Activated T-helper 1 cell treated with Interleukin-2 at 50 U/mL for 16 hours (primary cell): ENCODE measurements at places on chromosomes 1 and 21.

- DNase-seq: no peak
Measured at GRCh38 chr1:20477348-20478056, 8.5 kb downstream of the CAMK2N1 start.

DNA sequence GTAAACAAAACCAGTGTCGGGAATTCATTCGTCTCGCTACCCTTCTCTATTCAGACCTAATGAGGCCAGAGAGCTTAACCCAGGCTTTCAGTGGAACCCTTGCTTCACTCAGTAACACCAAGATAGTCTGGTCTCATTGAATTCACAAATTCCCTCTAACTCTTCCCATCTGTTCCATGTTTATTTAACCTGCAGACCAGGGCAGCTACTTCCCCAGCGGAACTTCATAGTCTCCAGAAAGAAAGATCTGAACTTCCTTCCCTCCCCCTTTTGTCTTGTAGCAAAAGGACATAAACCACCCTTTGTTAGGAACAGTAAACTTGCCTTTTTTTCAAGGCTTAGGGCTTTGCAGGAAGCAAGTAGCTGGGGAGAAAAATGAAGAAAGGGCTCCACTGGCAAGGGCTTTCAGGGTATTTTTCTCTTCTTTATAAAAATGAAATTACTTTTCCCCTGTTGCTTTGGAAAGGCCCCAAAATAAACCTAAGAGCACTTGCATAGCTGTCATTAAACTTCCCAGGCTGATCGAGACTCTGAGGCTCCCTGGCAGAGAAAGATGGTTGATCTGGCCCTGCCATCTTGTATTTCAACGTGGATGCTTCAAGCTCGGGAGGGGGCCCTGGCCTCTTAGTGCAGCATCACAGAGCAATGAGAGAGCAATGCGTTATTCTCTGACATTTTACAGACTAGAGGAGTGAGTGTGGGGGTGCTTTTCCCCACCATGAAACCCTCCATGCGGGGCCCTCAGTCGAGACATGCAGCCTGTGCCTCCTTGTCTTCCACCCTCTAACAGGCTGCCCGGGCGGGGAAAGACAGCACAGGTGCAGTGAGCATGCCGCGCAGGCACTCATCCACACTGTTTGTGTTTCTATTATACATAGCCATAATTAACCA lies 30.0 kb downstream of the MIS18A start:
- no peak for DNase-seq

DNA sequence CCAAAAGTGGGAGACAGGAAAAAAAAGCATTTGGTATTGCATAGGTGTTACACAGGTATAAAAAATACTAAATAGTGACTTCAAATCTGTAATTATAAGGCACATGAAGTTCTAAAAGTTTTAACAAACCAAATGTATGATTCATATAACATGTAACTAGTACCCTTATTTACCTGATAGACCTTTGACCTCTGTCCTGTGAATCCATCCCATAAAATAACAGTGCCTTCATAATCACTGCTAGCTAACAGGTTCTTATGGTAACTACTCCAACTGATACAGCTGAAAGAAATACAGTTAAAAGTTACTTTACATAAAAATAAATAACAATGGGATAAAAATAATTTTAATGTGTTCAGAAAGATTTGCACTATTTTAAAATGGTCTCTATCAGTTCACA lies 163.5 kb downstream of the COP1 start:
- DNase-seq: no peak

DNA sequence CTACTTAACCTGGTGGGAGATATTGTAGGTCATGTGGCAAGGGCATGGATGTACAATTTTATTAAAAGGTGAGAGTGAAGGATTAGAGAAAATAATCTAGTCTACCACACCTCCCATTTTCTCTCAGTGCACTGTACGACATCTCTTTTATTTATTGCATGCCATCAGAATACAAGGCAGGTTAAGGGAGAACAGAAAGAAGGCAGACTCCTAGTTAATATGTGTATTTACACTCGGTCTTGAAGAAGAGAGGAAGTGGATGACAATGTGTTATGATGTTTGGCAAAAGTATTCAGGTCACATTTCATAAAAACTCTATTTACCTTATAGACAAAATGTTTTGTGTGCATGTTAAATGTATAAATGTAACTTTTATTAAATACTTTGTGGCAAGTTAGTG lies 306.1 kb downstream of the CTH start:
- DNase-seq: no peak

GRCh38 chr1:206117151-206117948 lies at the start of gene AVPR1B:
TSS of gene AVPR1B (minus strand) at chr1:206117388. CDS start at chr1:206116890, 498 bp downstream.
- no peak for DNase-seq

DNA sequence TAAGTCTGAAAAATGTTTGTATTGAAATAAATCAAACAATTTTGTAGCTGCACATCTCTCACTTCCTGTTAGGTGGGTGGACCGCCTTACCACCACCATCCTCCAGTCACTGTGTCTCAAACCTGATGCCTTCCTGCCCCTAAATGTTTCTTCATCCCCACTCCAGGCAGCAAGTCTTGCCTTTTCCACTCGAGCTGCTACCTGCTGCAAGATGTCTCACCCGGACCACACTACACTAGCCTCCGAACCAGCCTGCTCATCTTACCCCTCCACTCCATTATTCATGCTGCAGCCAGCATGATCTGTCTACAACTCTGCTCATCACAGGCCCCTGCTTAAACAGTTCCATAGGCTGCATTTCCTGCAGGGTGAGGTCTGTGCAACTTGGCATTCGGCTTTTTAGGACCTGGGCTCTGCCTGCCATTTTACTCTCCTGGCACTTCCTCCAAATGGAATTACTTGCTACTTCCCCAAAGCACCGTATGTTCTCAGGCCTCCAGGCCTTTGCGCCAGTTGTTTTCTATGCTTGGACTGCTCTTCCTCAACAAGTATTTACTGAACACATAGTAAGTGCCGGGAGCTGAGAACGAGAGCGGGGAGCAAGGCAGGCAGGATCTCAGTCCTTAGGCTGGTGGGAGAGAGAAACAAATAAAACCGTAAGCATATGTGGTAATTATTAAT lies 5.2 kb upstream of the SF3A3 start:
- no peak for DNase-seq

DNA sequence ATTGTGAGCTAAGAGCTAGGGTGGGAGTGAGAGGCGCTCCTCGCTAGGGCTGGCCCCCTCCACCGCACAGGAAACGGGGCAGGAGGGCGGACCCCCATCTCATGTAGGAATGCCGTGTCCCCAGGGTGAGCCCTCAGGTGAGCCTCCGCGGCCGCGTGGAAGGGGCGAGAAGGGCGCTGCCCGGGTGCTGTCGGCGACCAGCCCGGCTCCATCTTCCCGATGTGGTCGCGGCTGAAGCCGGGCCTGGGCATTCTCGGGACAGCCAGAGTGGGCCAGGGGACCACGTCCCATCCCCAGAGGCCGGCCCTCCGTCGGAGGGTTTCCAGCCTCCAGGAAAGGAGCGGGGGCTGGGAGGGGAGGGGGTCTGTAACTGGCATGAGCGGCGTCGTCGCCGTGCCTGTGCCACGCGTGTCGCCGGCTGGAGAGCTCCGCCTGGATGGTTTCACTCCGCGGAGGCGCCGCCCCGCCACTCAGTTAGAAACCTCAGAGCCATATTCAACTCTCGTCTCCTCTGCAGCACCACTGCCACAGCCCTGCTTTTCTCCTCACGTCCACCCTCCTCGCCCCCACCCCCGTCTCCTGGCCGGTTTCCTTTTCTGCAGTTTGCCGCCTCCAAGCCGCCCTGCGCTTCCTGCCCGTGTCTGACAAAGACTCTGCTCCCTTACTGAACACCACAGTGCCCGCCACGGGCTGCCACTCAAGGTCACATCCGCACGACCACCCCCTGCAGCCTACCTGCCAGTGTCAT lies at the start of gene TMEM269:
Gene TMEM269 (plus strand): TSS at position 46 of the 748 bp plus-strand sequence. CDS start 4,903 bp downstream, outside the sequence.
- DNase-seq: peak; percentile 15

GRCh38 chr1:162006081-162006480 lies 17.6 kb downstream of the OLFML2B start:
- no peak for DNase-seq

DNA sequence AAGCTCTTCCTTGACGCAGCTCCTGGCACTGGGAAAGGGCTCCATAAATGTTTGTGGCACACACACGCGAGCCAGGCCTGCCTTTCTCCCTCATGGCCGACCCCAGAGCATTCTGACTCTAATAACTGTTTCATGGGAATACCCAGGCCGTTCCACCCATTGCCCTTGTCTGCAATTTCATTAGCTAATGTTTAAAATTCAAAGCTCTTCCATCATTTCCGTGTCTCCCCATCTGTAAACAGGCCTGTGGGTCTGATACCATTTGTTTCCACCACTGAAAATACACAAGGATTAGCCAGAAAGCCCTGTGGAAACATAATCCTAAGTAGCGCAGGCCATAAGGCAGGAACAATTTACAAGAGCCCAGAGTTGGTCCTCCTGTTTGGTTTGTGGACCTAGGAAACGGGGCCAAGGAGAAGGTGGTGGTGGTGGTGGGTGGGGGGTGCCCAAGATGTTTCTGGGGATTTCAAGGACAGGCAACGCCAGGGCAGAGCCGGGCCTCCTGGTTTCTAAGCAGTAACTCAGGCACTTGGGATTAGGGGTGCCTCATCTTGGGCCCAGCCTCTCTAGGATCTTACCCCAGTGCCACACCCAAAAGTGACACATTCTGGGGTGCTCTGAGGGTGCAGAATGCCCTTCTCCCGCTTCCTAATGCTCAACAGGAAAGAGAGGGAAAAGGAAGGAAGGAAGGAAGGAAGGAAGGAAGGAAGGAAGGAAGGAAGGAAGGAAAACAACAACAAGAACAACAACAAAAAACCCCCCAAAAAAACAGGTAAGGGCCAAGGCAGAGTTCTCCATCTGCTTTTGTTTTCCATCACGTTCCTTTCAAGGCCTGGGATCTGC lies 79.4 kb downstream of the SSBP3 start:
- no peak for DNase-seq

GRCh38 chr1:18505666-18506065 lies 24.9 kb downstream of the KLHDC7A start:
- no peak for DNase-seq

GRCh38 chr1:164755690-164756089 lies 196.7 kb downstream of the PBX1 start:
- no peak for DNase-seq

DNA sequence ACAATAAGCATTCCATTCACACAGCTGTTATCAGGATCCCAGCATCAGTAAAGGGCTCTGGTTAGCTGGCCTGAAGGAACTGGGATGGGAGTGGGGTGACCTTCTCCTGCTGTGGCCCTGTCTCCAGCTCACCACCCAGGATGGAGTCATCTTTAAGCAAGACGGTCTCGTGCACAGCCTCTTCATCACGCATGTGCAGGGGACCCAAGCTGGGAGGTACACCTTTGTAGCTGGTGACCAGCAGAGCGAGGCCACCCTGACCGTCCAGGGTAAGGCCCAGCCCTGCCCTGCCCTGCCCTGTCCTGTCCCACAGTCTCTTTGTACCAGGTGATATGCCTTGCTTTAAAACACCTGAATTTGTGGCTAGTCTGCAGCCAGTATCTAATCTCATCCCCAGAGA lies 24.3 kb downstream of the IGFN1 start:
- no peak for DNase-seq

DNA sequence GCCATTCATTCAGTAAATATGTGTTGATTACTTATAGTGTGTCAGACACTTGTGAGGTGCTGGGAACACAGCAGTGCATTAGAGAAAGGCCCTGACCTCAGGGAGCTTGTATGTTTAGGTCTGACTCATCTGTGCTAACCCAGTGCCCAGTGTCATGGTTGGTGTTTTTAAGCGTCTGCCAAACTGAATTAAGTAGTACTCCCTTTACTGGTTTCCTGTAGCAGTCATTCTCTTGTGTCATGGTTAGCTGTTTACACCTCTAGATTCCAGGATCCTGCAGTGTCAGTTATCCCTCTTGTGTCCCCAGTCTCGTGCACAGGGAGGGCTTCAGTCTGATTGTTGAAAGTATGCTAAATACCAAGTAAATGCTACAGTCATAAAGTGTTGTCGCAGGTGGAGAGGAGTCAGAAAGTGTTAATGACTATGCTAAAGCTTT lies 14.2 kb downstream of the UCK2 start:
- no peak for DNase-seq

- DNase-seq: no peak
Measured at GRCh38 chr1:219463636-219464035, 149.3 kb downstream of the ZC3H11B start.

GRCh38 chr1:245999697-246000637 lies 507.1 kb downstream of the SMYD3 start:
- no peak for DNase-seq

DNA sequence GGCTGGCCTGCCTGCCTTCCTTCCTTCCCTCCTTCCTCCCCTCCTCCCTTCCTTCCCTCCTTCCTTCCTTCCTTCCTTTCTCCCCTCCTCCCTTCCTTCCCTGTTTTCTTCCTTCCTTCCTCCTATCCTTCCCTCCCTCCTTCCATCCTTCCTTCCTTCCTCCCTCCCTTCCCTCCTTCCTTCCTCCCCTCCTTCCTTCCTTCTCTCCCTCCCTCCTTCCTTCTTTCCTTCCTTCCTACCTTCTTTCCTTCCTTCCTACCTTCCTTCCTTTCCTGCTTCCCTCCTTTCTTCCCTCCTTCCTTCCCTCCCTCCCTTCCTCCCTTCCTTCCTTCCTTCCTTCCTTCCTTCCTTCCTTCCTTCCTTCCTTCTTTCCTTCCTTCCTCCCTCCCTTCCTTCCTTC lies 70.1 kb upstream of the PTGFR start:
- no peak for DNase-seq

GRCh38 chr1:7993593-7994479 lies 32.3 kb downstream of the ERRFI1 start:
- no peak for DNase-seq

DNA sequence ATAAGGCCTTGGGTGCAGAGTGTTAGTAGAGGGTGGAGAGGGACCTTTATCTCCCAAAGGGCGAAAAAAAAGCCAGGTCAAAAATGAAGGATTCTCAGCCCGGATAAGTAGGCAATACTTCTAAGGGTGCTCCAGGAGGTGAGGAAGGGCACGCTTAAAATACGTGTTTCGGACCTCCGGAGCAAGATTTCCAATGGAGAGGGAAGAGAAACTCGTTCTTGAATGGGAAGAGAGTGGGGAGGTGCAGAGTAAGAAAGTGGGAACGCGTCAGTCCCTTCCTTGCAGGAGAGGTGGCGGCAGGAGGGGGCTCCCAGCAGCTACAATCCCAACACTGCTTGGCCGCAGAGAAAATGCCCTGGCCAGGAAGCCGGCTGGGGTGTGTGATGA lies 581 bp downstream of the EFCAB14 start:
- no peak for DNase-seq

DNA sequence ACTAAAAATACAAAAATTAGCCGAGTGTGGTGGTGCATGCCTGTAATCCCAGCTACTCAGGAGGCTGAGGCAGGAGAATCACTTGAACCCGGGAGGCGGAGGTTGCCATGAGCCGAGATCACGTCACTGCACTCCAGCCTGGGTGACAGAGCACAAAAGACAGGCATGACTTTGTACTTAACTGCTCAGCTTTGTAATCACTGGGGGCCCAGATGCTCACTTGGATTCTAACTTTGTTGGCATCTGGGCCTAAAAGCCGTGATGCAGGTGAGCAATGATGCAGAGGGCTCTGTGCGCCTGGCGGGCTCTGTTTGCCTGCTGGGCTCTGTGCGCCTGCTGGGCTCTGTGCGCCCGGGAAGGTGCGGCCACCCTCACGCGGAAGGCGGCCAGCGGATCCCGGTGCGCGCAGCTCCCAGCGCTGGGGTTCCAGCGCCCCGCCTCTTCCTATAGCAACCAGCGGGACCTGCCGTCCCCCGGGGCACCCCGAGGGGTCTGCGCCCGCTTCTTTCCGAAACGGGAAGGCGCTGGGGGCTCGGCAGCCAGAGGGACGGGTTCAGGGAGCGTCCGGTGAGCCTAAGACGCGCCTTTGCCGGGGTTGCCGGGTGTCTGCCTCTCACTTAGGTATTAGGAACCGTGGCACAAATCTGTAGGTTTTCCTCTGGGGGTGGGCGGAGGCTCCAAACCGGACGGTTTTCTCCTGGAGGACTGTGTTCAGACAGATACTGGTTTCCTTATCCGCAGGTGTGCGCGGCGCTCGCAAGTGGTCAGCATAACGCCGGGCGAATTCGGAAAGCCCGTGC lies 31.7 kb downstream of the PRMT2 start:
- no peak for DNase-seq
